ENCODE measurements at places on chromosomes 1 and 21. TPM values are rescaled to one million over a fixed set of nuclear protein-coding genes. Genes with fewer than 3 reads are reported as not detected.

Gene CDCA8
- not detected for total RNA-seq

Gene URB2
- total RNA-seq: 8.7 TPM

Gene PPIAL4G
- 10.4 TPM for total RNA-seq

Gene FCRL6
- total RNA-seq: 14.7 TPM

Gene CAPN8
- total RNA-seq: 1.7 TPM

Gene RNU11
- not detected for total RNA-seq

Gene RNU1-4
- under 0.01 TPM for total RNA-seq

Gene HMGN2
- total RNA-seq: 255 TPM

Gene RIPPLY3
- total RNA-seq: not detected

Gene MAEL
- 7.9 TPM for total RNA-seq

Gene ZBTB48
- total RNA-seq: 24.1 TPM

Gene GJB3
- 6.3 TPM for total RNA-seq

Gene WDR47
- total RNA-seq: 17.1 TPM

Gene ZNF281
- total RNA-seq: 44.1 TPM

Gene ATP6V1G3
- total RNA-seq: 3.4 TPM

Gene CGN
- 5.3 TPM for total RNA-seq
